ENCODE measurements at places on chromosomes 16 and 17.

GRCh38 chr16:77472262-77472661, 37.4 kb upstream of the ADAMTS18 start:
- DNase-seq, result no peak

- no peak for DNase-seq
These were observed 2.0 kb downstream of the PPP1R9B start for GRCh38 chr17:50148226-50149090.

DNA sequence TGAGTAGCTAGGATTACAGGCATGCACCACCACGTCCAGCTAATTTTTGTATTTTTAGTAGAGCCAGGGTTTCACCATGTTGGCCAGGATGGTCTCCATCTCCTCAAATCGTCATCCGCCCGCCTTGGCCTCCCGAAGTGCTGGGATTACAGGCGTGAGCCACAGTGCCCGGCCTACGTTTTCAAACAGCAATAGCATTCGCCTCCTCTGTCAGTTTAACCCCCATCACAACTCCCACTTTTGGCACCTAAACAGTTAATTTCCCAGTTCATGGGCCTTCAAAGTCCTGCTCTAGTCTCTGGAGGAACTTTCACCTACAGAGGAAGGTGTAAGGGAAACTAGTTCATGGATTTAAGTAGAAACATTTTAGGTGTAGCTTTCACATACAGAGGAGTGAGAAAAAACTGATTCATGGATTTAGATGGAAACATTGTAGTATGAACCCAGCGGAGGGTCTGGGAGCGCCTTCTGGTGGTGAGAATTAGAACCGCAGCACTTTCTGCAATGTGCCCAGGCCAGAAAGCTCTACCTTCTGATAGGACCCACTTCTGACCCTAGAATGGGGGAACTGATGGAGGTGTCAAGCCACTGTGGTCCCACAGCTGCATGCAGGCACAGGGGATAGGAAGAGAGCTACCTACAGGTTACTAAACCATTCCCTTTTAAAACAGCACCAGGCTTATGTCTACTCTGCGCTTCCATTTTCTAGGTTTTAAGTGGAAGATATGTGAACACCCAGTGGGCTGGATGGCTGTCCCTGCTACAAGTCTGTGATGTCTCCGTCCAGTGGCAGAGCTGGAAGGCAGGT, 12.0 kb upstream of the MEOX1 start:
- DNase-seq, result no peak

DNA sequence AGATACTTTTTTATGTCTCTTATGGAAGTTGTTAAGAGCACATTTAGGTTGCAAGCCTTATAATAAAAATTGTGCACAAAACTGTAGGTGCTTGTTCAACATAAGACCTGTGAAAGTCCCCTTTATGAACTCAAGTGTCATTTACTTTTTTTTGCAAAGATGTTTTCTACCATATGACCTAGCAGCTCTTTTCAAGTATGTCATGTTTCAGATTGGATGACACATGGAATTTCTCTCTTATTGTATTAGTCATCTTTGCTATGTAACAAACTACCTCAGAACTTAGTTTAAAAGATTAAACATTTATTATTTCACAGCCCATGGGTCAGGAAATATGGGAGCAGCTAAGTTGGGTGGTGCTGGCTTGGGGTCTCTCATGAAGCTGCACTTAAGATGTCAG, 57.9 kb downstream of the PHKB start:
- DNase-seq, result no peak

- no peak for DNase-seq
These were observed 15.2 kb upstream of the METRNL start for GRCh38 chr17:83064021-83064731.

- no peak for DNase-seq
These were observed 284.0 kb upstream of the PMFBP1 start for GRCh38 chr16:72455743-72456659.

DNA sequence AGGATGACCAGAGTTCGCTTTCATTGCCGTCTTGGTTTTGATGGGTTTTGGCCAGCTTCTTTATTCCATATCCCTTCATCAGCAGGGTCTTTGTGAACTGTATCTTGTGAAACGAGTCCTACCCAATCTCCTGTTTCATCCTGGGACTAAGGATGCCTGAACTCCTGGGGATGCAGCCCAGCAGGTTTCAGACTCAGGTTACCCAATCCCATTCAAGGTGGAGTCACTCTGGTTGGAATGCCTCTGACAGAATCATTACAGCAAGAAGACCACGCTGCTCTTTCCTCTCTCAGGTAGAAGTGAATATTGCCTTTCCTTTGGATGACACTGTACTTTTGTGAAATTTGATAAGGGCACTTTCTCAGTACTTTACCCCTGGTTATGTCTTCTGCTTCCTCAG, 98.1 kb downstream of the CDH11 start:
- no peak for DNase-seq

GRCh38 chr16:65117811-65118448, 3.9 kb downstream of the CDH11 start:
- peak; percentile 57 for DNase-seq

DNA sequence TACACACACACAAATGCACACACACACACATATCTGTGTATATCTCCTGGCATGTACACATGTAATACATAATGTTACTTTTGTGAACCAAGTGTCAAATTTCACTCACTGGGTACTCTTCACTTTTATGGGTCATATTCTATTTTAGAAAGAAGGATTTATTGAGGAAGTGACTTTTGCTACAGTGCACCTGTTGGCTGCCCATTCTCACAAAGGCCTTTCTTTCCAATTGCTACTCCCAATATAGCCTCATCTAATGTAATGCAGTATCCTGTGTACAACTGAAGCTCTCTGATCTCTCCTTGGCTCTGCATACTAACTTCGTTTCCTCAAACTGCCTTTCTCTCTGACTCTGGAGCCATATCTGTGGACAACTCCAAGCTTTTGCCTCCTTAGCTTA, 107.5 kb downstream of the ABCA8 start:
- DNase-seq, result no peak

DNA sequence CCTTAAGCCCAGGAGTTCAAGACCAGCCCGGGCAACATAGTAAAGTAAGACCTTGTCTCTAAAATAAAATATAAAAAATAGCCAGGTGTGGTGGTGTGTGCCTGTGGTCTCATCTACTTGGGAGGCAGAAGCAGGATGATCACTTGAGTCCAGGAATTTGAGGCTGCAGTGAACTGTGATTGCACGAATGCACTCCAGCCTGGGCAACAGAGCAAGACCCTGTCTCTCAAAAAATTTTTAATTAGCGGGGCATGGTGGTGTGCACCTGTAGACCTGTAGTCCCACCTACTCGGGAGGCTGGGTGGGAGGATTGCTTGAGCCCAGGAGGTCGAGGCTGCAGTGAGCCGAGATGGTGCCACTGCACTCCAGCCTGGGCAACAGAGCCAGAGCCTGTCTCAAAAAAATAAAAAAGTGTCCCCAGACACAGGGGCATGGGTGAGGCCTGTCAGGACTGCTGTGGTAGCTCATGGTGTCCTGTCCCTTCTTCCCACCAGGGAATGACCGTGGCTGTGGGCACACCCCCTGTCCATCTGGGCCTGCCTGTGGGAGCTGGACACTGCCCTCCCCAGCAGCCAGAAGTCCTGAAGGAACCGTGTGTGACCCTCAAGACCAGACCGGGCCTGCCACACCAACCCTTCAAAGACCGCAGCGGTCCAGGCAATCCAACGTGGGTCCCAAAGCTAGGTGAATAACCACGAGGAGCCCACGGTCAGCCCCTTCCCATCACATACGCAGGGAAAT, 30.8 kb upstream of the GAA start:
- no peak for DNase-seq

DNA sequence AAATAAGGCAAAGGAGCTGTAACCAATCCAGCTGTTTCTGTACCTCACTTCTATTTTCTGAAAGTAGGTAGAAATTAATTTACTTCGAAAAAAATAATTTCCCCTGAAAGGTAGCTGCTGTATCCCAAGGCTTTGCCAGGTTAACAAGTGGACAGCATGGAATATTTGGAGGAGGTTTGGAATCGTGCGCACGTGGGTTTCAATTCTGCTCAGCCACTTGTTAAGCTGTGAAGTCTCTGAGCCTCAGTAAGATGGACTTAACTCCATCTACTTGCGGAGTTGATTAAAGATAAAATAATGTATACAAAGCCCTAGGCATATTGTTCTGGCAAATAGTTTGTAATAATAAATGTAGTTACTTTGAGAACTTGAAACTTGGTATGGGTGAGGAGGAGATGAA, 57.4 kb upstream of the LGALS9 start:
- DNase-seq, result no peak

DNA sequence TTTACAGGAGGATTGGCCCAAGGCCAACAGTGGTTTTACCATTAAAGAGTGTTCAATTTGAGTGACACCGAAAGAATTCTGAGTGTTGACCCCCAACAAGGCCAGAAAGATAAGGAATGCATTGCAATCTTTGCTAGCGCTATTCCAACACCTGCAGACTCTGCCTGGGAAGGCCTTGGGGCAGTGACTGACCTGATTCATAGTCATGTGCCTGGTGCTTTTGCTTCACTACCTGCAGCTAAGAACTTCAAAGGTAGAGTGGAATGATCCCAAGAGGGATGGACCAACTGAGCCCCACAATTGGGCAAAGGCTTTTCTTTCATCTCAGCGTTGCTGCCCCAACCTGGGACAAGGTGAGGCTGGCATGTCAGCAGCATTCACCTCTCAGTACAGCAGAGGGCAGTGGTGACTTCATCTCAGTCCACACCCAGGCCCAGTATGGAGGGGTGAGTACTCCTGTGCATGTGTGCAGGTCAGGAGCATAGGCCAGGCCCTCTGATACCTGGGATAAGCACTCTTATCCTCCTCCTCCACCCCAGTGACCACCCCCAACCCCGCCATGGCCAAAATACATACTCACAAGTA, 149.6 kb upstream of the GNAO1 start:
- DNase-seq, result no peak

Measured in cerebellar nuclear complex (tissue), 1 donor.